Fibroblast of lung (primary cell): ENCODE measurements at places on chromosomes 3 and 15. TPM values are rescaled to one million over a fixed set of nuclear protein-coding genes. Genes with fewer than 3 reads are reported as not detected.
A peak's percentile ranks its signal among the peaks of the same experiment; 100 is the strongest.

SH2D7 gene
- polyA plus RNA-seq, result 0.03 TPM in 1 of 2 replicates, not detected in the other

DNA sequence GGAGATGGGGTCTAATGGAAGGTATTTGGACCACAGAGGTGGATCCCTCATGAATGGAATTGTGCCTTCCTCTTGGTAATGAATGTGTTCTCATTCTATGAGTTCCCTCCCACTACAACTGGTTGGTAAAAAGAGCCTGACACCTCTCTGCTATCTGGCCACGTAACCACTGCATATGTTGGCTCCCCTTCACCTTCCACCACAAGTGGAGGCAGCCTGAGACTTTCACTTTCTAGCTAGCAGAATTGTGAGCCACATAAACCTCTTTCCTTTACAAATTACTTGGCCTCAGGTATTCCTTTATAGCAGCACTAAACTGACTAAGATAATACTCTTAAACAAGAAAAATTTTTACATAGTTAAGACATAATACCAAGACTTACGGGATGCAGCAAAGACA, 155.3 kb downstream of the NR1I2 start:
- no peak for DNase-seq

- DNase-seq, result no peak
Observed at GRCh38 chr15:29612096-29612495, 210.2 kb downstream of the TJP1 start.

FBXO40 gene
- polyA plus RNA-seq, result not detected in 2 replicates

GRCh38 chr3:98901119-98901391, 440 bp downstream of the DCBLD2 start:
- DNase-seq, result peak; percentile 64

CCR4 gene
- not detected in 2 replicates for polyA plus RNA-seq

GRCh38 chr3:74315291-74315690, 299.2 kb downstream of the CNTN3 start:
- no peak for DNase-seq

- no peak for DNase-seq
Observed at GRCh38 chr3:160200353-160200752, 24.9 kb upstream of the C3orf80 start.

GRCh38 chr15:67854358-67854757, 14.5 kb upstream of the RNU6-1 start:
- no peak for DNase-seq

- DNase-seq, result no peak
Observed at GRCh38 chr3:136106101-136106500, 90.0 kb downstream of the MSL2 start.
